ENCODE measurements at places on chromosomes 7 and 10.

DNA sequence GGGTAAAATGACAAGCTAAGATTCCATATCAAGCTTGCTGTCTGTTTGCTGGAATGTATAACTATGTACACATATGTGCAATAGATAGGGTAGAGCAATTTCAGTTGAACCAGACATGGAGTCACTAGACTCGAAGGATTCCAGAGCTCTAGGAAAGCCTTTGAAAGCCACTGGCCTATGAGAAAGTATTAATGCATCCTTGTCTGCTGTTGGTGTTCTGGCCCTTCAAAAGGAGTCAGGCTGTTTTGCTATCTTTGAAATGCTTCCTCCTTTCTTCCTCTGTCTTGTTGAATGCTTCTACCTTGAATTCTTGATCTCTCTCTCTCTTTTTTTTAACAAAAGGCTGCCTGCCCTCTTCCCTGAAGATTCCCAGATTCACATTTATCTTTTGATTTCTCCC, 20.8 kb upstream of the HGF start:
- no peak for DNase-seq

DNA sequence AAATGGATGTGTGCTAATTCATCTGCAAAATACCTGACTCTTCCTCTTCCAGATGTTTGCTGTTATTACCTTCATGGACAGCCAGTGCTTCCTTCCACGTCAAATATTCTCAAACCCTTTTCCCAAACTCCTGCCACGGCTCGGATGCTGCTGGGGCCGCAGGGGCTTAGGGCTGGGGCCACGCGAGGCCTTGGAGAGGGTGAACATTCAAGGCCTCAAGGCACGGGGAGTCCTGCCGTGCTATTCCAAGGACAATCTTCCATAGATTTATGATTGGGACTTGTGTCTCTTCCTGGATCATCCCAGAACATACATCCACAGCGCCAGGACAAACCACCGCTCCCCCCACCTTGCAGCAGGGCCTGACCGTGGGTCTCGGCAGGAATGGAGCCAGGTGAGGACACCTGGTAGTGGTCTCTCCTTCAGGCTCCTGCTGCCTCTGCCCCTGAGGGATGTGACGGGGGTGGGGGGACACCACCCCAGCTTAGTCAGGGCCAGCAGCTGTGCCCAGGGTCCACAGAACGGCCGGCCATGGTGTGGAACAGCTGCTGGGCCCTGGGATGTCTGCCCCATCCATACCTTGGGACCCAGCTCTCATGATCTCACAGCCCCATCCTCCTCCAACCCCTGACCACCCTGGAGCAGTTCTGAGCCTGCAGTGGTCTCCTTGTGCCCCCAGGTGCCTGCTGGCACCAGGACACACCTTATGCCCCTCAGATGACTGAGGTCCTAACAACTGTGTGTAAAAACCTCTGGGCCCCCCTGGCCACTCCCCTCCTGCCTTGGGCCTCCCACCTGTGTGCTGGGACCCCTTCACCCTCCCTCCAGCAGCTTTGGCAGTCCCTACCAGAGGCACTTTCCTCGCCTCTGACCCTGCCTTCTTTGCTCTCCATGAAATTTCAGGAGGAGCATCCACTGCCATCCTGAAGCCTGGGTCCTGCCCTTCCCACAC, 16.7 kb downstream of the VIPR2 start:
- no peak for DNase-seq

DNA sequence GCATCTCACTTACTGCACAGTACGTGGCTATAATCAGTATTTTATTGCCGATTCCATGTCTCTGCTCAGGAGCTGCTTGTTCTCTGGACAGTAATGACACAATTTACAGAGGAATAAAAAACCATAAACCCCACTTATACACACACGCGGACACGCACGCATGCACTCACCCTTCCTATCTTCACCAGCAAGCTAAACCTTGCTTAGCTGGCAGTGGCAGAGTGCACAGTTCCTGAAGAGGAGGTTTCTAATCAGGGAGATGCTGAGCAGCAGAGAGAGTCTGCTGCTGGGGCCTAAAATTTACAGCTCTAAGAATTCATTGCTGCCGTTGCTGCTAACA, 66.3 kb downstream of the SND1 start:
- DNase-seq: no peak

DNA sequence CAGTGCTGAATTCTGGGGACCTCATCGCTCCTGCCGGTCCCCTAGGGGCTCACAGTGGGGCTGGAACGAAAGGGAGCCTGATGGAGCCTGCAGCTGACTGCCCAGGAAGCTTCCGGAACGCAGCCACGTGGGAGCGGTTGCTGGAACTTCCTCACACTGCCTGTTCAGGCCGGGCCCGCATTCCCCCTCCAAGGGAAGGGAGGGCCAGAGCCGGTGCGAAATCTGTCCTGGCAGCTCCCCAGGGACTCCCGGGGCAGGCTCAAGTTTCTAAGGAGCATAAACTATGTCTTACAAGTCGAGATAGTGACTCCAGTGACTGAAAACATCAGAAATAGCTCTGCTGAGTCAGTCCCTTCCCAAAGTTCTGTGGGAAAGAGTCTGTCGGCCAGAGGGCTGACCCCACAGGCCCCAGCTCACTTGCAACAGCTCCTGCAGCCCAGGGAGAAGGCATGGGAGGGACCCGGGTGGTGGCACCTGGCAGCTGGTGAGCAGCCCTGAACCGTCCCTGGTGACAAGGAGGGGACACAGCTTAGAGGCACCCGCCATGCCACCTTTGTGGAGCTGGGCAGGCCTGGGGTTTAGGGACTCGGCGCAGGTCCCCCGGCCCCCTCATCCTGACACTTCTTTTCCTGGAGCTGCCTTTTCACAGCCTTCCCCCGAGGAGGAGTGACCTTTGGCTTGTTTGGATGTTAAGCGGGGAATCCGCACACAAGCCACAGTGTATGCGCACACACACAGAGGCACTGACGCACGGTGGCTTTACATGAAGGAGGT, 47.6 kb downstream of the PDGFA start:
- no peak for DNase-seq

DNA sequence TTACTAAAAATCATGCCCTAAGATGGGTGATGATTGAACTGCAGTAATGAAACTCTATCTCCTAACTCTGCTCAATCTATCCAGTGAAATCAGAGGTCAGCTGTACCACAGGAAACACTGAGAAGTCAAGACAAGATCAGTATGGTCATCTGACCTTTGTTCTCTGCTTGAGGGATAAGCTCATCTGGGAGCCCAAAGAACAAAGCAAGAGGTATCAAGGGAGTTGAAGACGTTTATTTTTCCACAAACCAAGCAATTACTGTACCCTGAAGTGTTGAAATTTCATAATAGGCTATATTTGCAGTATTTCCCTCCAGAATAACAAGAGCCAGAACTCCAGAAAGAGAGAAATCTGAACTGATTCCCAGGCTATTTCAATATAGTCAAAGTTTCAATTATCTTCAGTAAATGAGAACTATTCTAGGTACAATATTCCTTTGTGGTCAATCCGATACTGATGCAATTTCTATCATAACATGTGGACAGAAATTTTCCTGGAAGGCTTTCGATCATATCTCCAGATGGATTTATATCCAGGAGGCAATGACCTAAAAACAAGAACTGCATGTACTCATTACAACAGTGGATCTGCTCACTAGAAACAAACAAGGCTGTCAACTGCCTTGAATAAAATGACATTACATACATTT, 345.3 kb downstream of the TNS3 start:
- no peak for DNase-seq

GRCh38 chr7:35246819-35247218, 7.1 kb downstream of the TBX20 start:
- DNase-seq: no peak

DNA sequence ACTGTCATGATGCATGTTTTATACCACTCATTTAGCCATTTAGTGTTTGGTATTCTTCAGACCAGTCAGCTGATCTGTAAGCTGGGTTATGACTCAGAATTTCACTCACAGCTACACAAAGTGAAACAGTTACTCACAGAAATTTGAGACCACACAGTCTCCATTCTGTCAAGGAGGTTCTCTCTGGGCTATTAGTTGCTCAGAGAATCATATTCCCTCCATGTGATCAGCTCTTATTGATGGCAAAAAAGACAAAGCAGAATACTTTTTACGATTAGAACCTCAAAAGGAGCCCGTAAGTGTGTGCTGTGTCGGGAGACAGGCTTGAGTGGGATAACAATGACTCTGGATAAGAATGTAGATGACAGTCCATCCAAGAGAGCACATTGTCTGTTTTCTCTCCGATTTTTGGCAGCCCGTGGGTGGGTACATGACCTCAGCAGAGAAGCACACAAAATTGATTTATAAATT, 277.6 kb upstream of the SORCS1 start:
- DNase-seq: no peak

- no peak for DNase-seq
These were observed 46.0 kb downstream of the HELLS start for GRCh38 chr10:94591461-94592205.

DNA sequence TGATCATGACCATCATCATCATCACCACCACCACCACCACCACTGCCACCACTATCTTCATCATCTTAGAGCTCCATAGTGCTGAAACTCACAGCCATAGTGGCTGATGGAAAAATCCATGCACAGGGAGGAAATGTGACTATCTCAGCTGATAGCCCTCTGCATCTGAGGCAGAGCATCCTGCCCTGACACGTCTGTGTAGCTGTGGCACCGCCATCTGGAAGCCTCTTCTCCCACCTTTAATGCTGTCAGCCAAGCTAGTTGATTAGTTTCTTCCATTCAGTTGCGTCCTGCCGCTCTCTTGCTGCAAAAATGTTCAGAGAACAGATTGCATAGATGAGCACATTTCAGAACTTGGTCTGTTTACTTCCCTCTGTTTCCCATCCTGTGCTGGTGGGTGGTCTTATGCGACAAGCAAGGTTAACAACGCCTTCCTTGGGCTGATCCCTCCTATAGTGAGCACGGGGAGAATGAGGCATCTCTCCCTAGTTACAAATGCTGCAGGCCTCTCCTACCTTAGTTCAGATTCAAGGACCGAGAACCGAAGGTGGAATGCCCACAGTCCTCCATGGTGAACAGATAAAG, 478.6 kb downstream of the PLXNA4 start:
- no peak for DNase-seq

DNA sequence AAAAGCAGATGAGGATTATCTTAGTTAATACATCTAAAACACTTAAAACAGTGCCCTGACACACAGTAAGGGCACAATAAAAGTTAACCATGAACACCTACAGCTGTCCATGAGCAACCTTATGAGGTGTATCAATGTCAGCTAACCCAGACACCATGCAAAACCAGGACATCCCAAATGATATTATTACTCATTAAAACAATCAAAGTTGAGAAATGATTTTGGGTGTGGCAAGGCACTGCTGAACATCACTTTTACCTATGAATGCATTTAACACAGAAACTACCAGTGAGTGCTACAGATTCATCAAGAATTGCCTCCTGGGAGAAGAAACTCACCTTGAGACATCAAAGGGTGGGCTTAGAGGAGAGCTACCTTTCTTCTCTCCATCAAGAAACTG, 18.3 kb downstream of the IRF5 start:
- no peak for DNase-seq

- DNase-seq: no peak
These were observed 10.9 kb upstream of the FIS1 start for GRCh38 chr7:101255796-101256195.

- DNase-seq: no peak
These were observed 169.3 kb downstream of the MAGI2 start for GRCh38 chr7:79284211-79284610.

- DNase-seq: no peak
These were observed 27.3 kb downstream of the ANXA11 start for GRCh38 chr10:80177781-80178636.

DNA sequence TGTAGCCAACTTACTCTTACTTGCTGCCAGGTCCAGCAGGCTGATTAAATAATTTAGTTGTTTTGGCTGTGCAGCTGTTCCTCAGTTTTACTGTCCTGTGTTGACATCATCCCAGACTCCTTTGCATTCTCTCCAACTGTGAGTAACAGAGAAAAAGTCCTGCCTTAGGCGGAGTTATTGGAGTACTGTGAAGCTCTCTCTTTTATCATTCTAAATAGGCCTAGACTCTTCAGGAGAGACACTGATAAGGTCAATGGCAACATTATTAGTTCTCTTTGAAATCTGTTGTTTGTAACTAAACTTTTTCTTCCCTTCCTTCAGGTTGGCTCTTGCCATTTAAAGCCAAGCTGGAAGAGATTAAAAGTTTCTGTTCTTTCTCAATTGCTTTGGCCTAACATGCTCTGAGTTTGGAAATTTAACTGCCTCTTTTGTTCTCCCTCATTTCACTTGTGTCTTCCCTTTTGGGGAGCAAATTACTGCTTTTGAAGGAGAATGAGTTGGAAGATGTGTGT, 215.7 kb upstream of the CSTF2T start:
- DNase-seq: no peak

- no peak for DNase-seq
These were observed 94.7 kb downstream of the DYNC2I1 start for GRCh38 chr7:158950914-158951635.

GRCh38 chr10:3853547-3854303, 68.7 kb upstream of the KLF6 start:
- DNase-seq: no peak

- DNase-seq: no peak
These were observed 59.2 kb downstream of the MAPK8 start for GRCh38 chr10:48365668-48366067.

GRCh38 chr7:135328053-135328452, 94.4 kb downstream of the STRA8 start:
- no peak for DNase-seq

DNA sequence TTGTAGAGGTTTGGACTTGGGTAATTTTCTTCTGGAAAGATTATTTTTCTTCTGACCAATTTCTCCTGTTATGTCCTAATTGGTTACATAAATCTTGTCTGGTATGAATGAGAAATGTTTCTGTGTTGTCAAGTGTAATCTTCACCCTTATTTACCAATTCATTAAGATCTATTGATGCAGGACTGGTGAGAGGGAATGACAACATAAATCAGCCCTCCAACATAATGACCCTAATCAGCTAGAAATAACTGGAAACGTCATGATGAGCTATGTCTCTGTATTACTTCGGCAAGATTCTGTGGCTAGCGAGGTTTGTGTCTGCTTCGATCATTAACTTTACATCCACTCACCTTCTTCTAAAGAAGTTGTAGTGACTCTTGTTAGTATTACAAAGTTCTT, 3.5 kb downstream of the FOXP2 start:
- DNase-seq: no peak

- no peak for DNase-seq
These were observed 37.3 kb downstream of the CDH23 start for GRCh38 chr10:71433768-71434744.

DNA sequence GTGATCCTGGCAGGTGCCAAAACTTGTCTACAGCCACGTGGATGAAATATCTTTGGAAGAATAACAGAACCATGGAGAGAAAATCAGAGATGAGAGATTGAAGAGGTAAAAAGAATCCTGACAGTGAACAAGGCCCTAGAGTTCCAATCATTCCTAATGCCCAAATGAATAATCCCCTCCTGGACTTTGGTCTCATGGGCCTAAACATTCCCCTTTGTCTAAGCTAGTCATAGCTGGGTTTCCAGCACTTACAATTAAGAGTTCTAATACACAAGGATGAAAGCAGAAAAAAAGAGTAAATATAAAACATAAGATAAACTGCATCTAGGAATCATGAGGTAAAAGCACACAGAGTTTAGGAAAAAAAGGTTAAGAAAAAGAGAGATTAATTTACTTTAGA, 40.2 kb downstream of the ARHGAP12 start:
- DNase-seq: no peak

GRCh38 chr10:112834751-112835181, 115.3 kb upstream of the TCF7L2 start:
- DNase-seq: no peak
